Central memory CD8-positive, alpha-beta T cell (primary cell): ENCODE measurements at places on chromosomes 2 and 18.

DNA sequence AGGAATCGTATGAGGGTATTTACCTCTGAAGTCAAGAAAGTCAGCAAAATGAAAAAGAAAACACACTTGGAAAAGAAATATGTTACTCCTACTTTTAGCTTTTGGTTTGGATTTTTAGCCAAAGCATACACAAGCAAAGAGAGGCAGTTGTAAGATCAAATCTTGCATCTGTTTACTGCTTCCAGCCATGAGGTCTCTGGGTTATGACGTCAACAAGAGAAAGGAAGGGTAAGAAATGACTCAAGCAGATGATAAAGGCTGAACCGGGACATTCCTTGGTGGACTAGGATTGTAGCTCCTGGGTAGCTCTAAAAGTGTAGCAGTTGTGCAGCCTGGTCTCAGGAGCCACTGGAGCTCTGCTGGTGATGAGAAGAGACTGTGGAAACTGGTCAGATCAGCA, 16.8 kb downstream of the CTNNA2 start:
- DNase-seq, result no peak

DNA sequence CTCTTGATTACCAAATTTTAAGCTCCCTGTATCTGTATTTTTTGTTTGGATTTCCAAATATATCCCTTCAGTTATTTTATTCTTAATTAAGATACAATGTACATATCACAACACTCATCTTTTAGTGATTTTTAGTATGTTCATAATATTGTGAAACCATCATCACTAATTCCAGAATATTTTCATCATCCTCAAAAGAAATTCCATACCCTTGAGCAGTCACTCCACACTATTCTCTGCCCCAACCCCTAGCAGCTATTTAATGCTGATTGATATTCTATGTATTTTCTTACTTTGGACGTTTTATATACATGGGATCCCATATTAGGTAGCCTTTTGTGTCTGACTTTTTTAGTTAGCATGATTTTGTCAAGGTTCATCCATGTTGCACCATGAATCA, 127.4 kb upstream of the SLC8A1 start:
- no peak for DNase-seq

- no peak for DNase-seq
These were observed 23.0 kb upstream of the SMAD7 start for GRCh38 chr18:48973731-48974130.

DNA sequence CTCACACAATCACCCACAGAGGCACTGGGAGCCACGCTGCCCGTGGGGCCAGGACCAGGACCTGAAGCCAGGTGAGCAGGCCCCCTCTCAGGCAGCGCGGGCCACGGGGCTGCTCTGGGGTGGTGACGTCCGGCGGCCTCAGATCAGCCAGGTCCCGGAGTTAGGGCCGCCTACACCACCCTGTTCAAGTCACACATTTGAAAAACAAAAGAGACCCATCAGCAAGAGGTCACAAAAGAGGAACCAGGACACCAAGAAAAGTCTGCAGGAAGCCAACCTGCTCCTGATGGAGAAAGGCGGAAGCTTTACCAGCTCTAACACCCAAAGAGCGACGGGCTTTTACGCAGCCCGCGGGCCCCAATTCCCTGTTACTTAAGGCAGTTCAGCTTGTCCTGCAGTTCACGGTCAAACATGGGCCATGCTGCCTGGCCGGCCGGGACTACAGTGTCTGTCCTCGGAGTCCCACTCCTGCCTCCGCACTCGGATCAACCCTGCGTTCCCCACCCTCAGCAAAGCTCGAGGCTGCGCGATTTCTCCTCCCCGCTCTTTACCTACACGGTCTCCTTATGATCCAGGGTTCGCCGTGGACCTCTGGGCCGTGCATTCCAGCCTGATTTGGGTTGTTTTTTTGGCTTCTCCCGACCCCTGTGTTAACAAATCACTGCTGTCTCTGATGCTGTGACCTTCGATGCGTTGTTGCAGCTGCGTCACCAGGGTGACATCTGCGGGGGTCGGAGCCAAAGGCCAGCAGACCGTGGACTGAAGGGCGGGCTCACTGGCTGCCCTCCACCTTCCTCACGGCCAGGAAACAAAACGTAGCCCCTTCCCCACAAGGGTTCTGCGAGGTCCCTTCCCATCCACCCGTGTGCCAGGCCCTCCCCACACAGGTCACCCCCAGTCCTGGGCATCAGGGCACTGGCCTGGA, 31.0 kb downstream of the SNORC start:
- no peak for DNase-seq

DNA sequence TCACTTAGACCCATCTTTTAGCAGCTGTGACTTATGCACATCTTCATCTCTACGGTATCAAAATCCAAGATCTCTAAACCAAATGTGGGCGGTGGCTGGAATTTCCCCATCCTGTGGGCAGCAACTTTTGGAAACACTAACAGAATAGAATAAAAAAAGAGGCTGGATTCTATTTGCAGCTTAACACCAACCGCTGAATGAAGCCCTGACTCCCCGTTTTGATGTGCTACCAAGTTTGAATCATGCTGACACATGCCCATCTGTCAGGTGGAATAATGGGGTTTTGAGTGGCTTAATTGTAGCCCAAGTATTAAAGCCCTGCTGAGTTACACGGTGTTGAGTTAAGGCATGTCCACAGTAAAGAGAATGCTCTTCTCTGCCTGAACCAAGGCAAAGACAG, 165.2 kb downstream of the MTCL1 start:
- DNase-seq, result no peak

- no peak for DNase-seq
These were observed 65.8 kb downstream of the PSMG2 start for GRCh38 chr18:12768625-12769024.

GRCh38 chr2:137220438-137220993, 455.2 kb downstream of the THSD7B start:
- DNase-seq, result no peak
